GM19239 (cell line): ENCODE measurements at places on chromosomes 6 and 20.

DNA sequence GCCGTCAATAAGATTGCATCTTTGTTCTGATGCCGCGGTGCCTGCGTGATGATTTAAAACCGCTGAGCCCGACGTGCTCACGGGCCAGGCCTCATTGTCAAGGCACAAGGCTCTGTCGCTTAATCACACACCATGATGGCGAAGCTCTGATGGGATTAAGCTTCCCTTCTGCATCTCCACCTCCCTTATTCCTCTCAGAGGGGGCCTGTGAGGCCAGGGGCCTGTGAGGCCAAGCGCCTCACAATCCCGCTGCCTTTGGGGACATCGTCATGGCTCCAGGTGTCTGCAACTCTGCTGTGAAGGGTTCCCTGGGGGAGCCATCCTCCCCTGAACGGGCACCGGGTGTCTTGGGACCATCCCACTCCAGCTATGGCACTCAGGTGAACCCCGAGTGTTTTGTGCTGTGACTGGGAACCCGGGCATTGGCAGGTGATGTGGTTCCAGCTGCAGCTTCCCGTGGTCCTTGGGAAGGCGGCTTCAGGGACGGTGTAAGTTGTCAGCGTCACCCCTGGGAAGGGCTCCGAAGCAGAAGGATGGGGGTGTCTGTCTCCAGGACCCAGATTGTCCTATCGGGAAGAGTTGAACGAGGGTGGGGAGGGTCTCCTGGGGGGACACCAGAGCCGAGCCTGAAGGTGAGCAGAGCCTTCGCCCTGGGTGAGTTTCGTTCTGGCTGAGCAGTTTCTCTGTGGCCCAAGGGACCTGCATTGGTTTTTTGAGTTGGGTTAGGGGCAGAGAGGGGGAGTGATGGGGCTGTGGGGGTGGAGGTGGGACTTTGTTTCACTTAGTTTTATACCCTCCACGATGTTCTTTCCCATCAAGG is 18.0 kb upstream of the BHLHE23 start:
- DNase-seq = no peak

DNA sequence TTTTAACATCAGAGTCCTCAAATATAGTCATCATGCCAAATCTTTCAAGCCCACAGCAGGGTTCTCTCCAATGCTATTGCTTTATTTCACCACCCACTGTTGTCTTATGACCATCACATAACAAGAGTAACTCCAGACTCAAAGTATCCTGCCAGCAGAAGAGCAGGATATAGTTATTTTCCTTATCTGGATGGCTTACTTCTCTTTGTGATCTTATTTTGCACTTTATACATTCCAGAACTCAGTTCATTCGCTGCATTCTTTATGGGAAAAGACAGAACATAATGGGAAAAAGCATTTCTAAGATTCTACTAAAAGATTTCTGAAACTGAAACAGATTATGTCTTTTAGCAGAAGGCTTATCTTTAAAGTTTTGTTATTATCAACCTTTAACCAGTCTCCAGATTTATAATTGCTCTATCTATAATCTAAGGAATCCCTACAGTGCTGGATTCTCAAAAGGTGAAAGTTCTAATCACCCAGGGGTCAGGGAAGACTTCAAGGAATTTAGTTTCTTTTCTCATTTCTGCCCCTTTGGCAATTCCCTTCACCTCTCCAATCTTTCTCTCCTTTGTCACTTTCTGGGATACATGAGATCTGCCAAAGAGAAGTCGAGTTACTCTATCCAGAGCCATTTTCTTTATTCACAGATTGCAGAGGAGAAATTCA is 190.4 kb downstream of the TPBG start:
- no peak for DNase-seq

- DNase-seq = no peak
Observed at GRCh38 chr6:46184114-46184513, 13.3 kb upstream of the ENPP5 start.

DNA sequence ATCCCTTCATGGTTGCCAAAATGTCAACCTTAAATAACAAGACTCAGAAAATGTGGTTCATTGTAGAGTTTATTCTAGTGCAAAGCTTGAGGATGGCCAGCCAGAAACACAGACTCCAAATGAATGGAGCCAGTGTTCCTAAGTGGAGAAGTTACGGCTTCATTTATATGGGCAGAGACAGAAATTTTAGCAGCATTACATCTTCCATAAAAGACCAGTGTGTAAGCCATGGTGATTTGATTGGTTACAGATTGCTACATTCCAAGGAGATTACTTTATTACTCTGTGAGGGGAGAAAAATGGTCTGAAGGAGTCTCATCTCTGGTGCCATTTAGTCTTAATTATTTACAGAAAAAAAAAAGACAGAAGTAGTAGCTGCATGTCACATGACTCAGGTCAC is 97.8 kb downstream of the OTOR start:
- DNase-seq = no peak

DNA sequence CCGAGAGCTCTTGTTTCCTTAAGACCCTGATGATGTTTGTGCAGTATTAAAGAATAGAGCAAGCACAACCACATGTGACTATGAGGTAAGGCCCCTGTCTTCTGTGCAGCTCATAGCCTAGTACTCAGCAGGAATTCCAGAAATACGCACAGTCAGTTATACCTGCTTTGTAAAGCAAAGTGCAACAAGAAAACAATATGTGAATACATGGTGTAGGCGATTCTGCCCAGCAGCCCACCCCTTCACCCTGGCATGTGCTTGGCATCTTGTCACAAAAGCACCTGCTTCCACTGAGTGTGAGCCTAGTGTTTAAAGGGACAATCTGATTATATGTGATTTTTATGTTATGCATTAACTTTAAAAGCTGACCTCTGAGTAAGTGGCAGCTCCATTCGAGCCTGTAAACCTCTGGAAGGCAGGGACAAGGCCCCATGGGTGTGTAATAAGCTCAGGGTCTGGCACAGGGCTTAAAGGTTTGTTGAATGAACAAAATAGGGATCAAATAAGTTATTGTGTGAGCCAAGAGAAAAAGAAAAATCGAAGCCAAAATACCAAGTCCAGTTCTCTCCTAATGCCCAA is 148.7 kb downstream of the DOK5 start:
- DNase-seq = no peak
